A549 treated with CpdA at 1 μM for 4 hours (cell line): ENCODE measurements at places on chromosomes 13 and 19. TPM values are rescaled to one million over a fixed set of nuclear protein-coding genes. Genes with fewer than 3 reads are reported as not detected.

ZNF565 gene
- 3.9 to 4.8 TPM (median 4.0 TPM) in 5 replicates for total RNA-seq

PDX1 gene
- total RNA-seq, result 0.07 to 0.09 TPM (median 0.08 TPM) in 3 of 5 replicates, not detected in the others

ZNF763 gene
- not detected in 5 replicates for total RNA-seq

C3 gene
- 37.2 to 48.7 TPM (median 44.4 TPM) in 5 replicates for total RNA-seq
